ENCODE measurements at places on chromosomes 16 and 17. TPM values are rescaled to one million over a fixed set of nuclear protein-coding genes. Genes with fewer than 3 reads are reported as not detected.

Gene FBXO39
- not detected for total RNA-seq

Gene ZNF385C
- not detected for total RNA-seq

Gene KRTAP3-2
- total RNA-seq, result not detected

Gene ABCC3
- total RNA-seq, result 30.2 TPM

Gene CFAP97D1
- total RNA-seq, result not detected

Gene SCRN2
- total RNA-seq, result 126 TPM

Gene CD7
- total RNA-seq, result 6.7 TPM

Gene RAB26
- not detected for total RNA-seq

Gene ASPA
- 0.11 TPM for total RNA-seq

Gene TBC1D3E
- not detected for total RNA-seq

Gene KRT31
- not detected for total RNA-seq

Gene FADS6
- total RNA-seq, result not detected

Gene C17orf113
- 0.21 TPM for total RNA-seq

Gene KIF22
- total RNA-seq, result 28.6 TPM

Gene SHMT1
- total RNA-seq, result 16.7 TPM

Gene TP53TG3
- not detected for total RNA-seq

Gene RMI2
- not detected for total RNA-seq

Gene DPEP3
- total RNA-seq, result not detected

Data from ascending aorta (tissue), 2 donors.